Smooth muscle cell of the pulmonary artery (primary cell): ENCODE measurements at places on chromosomes 7 and 10. TPM values are rescaled to one million over a fixed set of nuclear protein-coding genes. Genes with fewer than 3 reads are reported as not detected.

ACTL6B gene
- not detected in 2 replicates for total RNA-seq

SPDYE3 gene
- not detected in 2 replicates for total RNA-seq

HOXA10 gene
- total RNA-seq: 0.78 TPM in 1 of 2 replicates, not detected in the other

FFAR4 gene
- total RNA-seq: not detected in 2 replicates

CACNA2D1 gene
- total RNA-seq: 134 and 591 TPM in 2 replicates

WNT16 gene
- 0.33 TPM in 1 of 2 replicates, not detected in the other for total RNA-seq

PTPRZ1 gene
- total RNA-seq: 0.36 and 0.46 TPM in 2 replicates

IFIT3 gene
- total RNA-seq: 7.5 and 19.9 TPM in 2 replicates

SPDYE2B gene
- not detected in 2 replicates for total RNA-seq

SPDYE5 gene
- total RNA-seq: not detected in 2 replicates

NKX6-2 gene
- total RNA-seq: not detected in 2 replicates

ANXA8L1 gene
- total RNA-seq: not detected in 2 replicates
